ENCODE measurements at places on chromosomes 7 and 10.

DNA sequence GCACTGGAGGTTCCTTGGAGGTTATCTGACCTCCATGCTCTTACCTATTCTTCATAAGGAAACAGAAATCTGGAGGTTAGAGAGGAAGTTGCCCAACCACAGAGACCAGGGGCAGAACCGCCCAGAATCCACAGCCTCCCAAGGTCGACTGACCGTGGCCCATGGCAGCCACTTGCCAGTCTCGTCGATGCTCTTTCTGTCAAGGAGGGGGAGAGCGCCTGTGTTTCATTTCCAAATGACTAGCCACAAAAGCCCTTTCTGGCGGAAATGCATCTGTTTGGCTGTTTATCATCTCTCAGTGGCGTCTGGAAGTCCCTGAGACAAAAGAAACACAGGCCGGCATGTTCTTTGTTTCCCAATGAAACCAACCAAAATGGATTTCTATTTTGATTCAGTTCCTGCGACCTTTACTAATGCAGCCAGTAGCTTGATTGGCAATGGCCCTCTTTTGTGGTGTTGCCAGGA lies 2.9 kb downstream of the RAMP3 start:
- DNase-seq: no peak

GRCh38 chr10:2120746-2121145 lies 383.4 kb upstream of the ADARB2 start:
- no peak for DNase-seq

- no peak for DNase-seq
Observed at GRCh38 chr7:107742678-107743566, 1.0 kb upstream of the CBLL1 start.

DNA sequence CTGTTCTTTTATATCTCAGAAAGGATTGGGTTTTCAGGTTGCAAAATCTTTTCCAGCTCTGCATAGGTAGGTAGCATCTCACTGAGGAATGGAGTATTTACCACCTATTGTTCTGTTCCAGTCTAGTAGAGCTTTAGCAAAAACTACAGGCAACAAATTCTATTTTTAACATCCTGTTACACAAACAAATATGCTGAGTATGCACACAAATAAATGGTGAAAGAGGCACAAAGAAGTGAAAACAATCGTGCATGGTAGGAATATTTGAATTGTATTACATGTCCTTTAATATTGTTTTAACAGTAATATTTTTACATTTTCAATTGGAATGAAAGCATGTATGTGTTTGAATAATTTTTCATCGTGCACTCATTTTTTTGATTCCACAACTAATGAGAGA lies 14.5 kb upstream of the MIOS start:
- DNase-seq: no peak

- no peak for DNase-seq
Observed at GRCh38 chr7:82122275-82122674, 321.3 kb downstream of the CACNA2D1 start.

DNA sequence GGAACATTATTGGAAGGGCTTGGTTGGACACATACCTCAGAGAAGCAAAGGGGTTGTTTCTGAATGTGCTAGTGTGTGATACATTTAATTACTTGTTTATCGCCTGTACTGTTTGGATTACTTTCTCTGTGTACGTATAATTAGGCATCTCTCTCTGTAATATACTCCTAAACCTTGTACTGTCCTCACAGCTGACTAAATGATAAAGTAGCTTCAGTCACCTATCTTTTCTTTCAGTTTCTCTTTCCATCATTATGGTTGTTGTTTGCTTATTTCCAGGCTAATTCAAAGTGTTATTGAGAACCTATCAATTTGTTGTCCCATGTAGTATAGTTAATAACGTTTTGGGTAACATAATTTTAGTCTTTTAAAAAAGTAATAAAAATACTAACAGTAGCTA lies 34.0 kb downstream of the MXI1 start:
- no peak for DNase-seq

GRCh38 chr10:123742751-123743440 lies 76.7 kb downstream of the GPR26 start:
- no peak for DNase-seq

GRCh38 chr10:122521011-122521410 lies 39.5 kb upstream of the DMBT1 start:
- DNase-seq: no peak

- DNase-seq: no peak
Observed at GRCh38 chr7:99579281-99579955, 18.6 kb upstream of the TMEM225B start.

GRCh38 chr10:86257683-86258082 lies 108.9 kb downstream of the GRID1 start:
- no peak for DNase-seq

GRCh38 chr7:26850193-26850651 lies 14.2 kb downstream of the SKAP2 start:
- no peak for DNase-seq

- DNase-seq: no peak
Observed at GRCh38 chr10:95809370-95810197, 53.6 kb downstream of the ENTPD1 start.

- no peak for DNase-seq
Observed at GRCh38 chr10:5944389-5945189, 32.8 kb downstream of the IL15RA start.

DNA sequence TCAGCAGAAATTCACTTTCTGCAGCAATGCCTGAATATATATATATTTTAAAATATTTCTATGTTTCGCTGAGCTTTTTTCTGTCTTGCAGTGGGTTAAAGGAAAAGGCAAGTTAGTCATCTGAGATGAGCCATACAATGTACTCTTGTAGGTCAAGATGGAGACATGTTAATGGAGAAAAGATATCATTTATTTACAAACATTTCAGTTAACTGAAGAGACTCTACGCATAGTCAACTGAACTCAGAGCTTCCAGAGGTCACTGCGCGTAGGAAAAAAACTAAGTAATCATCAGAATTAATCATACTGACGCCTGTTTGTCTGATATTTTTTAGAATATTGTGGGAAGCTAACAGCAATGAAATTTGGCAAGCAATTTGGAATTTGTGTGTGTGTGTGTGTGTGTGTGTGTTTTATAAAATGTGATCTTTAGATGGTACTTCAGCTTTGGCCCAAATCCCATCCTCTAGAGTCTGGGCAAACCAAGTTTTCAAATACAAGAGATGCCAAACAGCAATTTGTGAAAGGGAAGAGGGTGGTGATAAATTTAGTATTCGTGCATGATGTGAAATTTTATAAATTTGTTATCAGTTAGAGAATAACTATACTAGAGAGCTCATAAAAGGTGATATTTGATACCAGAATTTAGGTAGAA lies 193.9 kb upstream of the AGR3 start:
- DNase-seq: no peak

DNA sequence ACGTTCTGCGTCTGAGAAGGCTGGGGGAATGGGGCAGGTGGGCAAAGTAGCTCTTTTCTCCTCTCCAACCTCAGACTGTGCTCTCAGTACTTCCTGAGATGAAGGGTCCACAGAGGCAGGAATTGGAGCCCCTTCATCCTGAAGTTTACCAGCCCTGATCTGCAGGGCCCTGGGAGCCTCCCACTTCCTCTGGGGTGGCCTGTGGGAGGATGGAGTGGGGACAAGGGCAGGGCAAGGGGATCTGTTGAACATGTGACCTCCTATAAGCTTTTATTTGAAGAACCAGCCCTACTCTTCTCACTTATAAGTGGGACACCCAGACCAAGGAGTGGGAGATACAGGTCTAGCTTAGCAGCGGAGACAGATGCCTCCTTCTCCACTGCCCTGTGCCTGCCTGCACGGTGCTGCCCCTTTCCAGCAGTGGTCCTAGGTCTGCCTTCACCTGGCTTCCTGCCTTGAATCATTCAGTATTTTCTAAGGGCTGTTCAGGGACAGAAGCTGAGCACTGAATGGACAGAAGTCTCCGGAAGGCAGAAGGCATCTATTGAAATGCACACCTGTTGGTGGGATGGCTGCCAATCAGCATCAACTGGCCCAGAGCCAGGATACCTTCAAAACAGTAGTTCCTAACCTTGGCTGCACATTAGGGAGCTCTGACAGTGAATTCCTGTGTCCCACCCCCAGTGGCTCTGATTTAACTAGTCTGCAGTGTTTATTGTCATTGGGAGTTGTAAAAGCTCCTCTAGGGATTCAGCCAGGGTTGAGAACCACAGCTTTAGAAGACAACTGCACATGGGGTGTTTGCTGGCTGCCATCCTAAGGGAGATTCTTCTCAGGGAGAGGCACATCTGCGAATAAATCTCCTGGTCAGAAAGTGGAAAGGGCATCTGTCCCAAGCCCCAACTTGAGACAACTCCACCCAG lies 2.7 kb upstream of the ARHGAP22 start:
- DNase-seq: no peak

- no peak for DNase-seq
Observed at GRCh38 chr10:116201670-116202430, 71.2 kb downstream of the GFRA1 start.

DNA sequence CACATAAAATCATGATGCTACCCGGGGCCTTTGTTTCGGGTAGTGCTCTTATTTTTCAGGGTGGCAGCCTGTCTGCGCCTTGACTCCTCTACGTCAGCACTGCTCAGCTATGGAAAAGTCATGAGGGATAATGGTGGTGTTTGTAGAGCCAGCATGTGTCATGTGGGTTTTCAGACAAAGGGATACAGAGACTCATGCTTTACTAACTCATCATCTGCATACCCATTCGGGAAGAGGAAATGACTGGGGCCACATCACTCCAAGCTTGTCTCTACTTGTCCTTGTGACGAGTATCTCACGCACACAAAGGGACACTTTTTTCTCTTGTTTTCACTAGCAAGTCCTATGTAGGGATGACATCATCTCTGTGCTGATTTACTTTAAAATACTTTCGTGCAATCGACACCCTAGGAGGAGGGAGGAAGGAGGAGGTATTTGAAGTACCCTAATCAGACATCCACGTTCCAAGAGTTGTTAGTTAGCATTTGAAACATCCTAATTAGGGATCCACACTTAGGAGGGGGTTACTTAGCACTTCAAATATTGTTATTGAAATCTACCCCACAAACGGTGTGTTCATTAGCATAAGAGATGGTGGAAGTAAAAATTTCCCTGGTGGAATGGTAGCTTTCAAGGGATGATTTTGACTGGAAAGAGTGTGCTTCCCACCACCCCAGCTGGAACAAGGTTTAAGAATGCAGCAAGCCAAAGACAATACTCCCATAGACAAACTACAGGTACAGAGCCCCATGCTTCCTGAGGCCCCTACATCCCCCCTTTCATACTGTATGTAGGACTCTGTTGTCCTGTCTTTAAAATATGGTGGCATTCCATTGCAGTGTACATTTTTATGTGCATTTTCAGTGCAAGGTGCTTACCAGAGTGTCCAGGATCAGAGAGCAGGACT lies 52.0 kb downstream of the THNSL1 start:
- DNase-seq: no peak

GRCh38 chr10:90965720-90966119 lies 44.8 kb upstream of the ANKRD1 start:
- no peak for DNase-seq

GRCh38 chr7:158997110-158997453 lies 140.7 kb downstream of the DYNC2I1 start:
- no peak for DNase-seq

DNA sequence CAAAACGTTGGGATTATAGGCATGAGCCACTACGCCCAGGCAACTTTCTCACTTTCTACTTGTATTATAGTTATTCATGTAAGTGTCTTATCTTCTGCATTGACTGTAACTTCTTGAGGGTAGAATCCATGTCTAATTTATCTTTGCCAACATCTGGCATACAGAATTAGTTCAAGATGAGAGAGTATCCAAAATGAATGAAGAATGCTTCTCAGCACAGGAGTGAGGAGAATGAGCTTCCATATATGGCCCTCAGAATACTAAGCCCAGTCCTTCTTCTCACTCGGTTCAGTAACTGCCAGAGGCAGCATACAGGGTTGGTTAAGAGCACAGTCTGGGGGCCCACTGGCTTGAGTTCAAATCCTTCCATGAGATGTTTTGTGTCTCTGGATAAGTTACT lies 75.0 kb upstream of the LRRC17 start:
- no peak for DNase-seq

GRCh38 chr10:63711867-63712716 lies 190.9 kb downstream of the REEP3 start:
- no peak for DNase-seq

- DNase-seq: no peak
Observed at GRCh38 chr7:47730142-47730541, 148.2 kb upstream of the TNS3 start.

DNA sequence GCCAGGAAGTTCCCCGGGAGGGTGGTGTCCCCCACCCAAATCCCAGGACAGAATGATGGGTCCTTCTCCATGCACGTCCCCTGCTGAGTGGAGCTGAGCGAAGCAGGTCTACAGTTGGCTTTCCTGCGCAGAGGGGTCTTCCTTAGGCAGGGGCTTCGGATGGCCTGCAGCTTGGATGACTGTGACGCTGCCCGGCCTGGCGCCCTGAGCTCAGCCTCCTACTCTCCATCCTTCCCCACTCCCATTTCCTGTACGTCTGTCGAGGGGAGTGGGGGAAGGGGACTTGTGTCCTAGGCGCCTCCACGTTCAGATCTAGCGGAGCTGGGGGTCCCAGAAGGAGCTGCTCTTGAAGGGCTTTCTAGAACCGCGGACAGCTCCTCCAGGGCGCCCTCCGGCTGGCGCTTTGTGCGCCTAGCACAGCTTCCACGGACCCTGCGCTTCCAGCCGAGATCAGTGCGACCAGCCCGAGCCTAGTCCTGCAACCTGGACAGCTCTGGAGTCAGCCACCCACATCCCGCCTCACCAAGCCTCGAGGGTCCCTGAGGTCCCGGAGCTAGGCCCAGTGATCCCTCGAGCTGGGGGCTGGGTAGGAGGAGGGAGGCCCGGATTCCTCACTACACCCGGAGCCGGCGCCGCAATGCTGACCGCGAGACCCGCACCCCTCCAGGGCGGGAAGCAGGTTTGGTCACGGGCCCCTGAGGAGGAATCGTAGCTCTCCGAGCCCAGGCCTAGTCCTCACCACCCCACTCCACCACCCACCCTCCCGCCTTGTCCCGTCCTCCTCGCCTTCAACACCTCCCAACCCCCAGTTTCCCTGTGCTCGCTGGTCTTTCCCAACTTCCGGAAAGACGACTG lies 1.9 kb downstream of the GRID1 start:
- DNase-seq: no peak

GRCh38 chr7:157998884-157999552 lies 588.6 kb downstream of the PTPRN2 start:
- no peak for DNase-seq

DNA sequence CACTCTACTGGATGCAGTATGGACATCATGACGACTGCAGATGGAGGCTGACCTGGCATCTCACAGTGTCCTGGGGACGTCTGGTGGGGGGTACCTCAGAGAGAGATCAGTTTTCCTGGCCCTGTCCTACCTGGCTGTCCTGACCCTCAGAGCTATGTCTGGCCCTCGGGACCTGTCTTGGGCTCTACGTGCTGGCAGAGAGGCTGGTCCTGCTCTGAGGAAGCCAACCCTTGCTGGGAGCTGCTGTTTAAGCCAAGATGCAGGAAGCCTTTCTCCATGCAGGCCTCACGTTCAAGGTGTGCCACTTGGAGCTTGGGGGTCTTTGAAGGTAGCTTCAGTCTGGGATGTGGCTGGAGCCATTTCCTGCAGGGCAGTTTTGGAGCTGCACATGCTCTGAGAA lies 42.1 kb upstream of the CXCL12 start:
- DNase-seq: no peak

DNA sequence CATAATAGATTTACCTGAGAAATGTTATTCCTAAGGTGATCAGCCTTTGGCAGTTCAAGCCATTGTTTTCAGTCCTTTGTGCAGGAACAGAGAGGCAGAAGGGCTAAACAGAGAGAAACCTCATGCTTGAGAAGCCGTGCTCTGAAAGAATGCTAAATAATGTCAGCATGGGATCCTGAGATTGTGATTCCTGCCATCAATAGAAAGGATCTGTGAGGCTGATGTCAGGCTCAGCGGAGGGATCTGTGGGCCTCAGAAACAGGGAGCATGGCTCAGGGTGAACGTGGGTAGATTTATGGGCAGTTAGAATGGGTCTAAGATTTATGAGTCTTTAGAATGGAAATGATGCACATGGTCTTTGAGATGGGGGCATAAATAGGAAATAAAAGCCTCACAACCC lies 439.2 kb upstream of the IGFBP3 start:
- DNase-seq: no peak

Data from stimulated activated CD8-positive, alpha-beta memory T cell treated with anti-CD3 and anti-CD28 coated beads, Interleukin-4, amount 100 ng/mL, for 1 hour (primary cell).